ENCODE measurements at places on chromosomes 12 and 14.

DNA sequence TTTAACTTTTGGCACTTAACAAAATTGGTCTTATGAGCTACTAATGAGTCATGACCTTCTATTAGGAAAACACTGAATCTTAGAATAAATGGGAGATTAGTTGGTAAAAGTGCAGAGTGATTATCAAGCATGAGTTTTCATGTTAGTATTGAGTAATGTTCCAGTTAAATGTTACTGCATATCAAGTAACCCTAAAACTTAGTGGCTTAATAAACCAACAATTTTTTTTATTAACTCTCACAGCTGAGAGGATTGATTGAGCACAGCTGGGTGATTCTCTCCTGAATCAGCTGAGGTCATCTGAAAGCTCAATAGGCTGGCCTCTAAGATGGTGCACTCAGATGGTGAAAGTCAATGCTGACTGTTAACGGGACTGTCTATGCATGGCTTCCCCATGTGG, 248.6 kb downstream of the BCL11B start:
- DNase-seq: no peak

DNA sequence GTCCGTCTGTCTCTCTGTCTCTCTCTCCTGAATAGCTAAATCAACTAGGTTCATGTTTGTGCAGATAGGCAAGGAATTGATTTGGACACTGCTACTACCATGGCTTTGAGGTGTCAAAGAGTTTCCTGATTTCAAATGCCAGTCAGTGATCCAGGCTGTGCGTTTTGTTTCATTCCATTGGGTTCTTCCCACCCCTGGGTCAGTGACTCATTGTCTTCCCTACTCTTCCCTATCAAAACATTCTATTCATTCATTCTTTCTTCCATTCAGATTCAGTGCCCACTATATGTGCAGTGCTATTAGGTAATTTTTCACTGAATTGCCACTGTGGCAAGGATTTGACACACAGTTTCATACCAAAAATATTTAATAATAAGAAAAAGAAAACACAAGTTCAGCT, 50.4 kb downstream of the RPH3A start:
- DNase-seq: no peak

DNA sequence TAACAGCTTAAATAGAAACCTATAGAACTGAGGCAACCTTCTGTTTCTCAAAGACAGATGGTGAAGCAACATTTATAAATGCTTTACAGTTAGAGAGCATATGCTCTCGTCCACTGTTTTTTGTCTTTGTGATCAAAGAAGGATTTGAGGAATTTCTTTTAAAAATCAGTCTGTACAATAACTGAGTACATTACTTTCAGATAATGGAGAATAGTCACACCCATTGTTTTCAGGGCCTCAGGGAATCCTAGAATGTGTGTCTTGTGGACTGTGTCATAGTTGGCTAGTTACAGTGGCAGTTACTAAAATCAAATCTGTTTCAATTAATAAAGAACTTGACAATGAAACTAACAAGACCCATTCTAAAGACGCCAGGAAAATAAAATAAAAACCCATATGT, 107.9 kb downstream of the PRKCH start:
- no peak for DNase-seq

DNA sequence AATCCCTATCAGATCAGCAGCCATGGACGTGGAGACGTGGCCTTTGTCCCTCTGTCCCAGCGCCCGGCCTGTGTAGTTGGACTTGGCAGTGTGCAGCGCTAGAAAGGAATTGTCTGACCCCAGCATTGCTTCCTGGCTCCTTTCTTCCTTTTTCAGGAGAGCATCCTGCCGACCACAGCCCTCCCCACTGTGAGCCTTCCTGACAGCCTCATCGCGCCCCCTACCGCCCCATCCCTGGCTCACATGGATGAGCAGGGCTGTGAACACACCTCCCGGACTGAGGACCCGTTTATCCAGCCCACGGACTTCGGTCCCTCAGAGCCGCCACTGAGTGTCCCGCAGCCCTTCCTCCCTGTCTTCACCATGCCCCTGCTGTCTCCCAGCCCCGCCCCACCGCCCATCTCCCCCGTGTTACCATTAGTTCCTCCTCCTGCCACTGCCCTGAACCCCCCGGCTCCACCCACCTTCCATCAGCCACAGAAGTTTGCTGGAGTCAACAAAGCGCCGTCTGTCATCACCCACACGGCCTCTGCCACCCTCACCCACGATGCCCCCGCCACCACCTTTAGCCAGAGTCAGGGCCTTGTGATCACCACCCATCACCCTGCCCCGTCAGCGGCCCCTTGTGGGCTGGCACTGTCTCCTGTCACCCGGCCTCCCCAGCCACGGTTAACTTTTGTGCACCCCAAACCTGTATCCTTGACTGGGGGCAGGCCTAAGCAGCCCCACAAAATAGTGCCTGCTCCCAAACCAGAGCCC, 40.6 kb downstream of the IL31 start:
- DNase-seq: no peak

DNA sequence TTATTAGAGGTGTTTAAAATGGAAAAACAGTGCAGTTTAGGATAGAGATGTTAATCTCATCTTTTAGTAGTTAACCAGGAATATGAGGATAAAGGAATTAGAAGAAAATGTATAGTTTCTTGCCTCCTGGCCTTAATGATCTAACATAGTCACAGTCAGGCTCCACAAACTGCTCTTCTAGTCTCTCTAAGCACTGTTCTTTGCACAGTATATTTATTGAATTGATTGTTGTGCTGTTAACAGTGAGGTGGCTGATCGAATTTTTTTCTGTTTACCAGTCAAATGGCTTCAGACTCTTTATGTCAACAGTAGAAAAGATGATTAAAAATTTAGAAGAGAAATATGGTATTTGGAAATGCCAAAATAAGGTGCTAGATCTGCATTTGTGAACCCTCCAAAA, 37.8 kb downstream of the ATF7IP start:
- no peak for DNase-seq

All from activated CD8-positive, alpha-beta memory T cell treated with anti-CD3 and anti-CD28 coated beads, Interleukin-2, amount 10 ng/mL, durations not matched to agents 7 days and 5 days (primary cell).